Thoracic aorta (tissue), 2 donors: ENCODE measurements at places on chromosomes 5 and 9. TPM values are rescaled to one million over a fixed set of nuclear protein-coding genes. Genes with fewer than 3 reads are reported as not detected.

- DNase-seq, result no peak
Observed at GRCh38 chr5:100603141-100603540, 68.0 kb downstream of the FAM174A start.

NR4A3 gene
- total RNA-seq, result 9.7 TPM

- no peak for DNase-seq
Observed at GRCh38 chr5:132226516-132227234, 978 bp downstream of the P4HA2 start.

- DNase-seq, result no peak
Observed at GRCh38 chr9:69542942-69543704, 129.0 kb downstream of the APBA1 start.

- DNase-seq, result no peak
Observed at GRCh38 chr9:2260417-2261306, 245.5 kb downstream of the SMARCA2 start.

DNA sequence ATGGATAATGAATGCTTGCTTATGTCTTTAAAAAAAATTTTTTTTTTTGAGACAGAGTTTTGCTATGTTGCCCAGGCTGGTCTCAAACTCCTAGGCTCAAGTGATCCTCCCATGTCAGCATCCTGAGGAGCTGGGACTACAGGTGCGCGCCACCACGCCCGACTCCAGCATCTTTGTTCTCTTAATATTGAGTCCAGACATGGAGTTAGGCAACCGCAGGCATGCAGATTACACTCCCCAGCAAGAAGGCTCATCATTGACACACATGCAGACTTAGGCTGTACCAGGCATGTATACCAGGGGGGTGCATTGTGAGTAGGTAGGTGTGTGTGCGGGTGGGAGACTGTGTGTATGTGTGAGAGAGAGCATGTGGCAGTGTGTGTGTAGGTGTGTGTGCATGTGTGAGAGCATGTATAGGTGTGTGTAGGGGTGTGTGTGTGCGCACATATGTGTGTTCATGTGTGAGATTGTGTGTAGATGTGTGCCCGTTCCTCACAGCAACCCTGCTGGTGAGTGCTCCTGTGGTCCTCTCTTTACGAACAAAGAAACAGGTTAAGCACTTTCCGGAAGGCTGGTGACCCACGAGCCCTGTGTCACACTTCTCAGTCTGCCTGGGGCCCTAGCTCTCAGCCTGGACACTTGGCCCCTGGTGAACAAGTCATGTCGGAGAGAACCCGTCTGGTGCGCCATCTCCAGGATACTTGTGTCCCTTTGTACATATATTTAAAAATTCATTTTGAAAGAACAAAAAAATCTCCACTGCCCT is 6.2 kb downstream of the OBP2B start:
- DNase-seq, result no peak

- DNase-seq, result no peak
Observed at GRCh38 chr9:82124090-82124489, 135.5 kb downstream of the SPATA31D1 start.

DNA sequence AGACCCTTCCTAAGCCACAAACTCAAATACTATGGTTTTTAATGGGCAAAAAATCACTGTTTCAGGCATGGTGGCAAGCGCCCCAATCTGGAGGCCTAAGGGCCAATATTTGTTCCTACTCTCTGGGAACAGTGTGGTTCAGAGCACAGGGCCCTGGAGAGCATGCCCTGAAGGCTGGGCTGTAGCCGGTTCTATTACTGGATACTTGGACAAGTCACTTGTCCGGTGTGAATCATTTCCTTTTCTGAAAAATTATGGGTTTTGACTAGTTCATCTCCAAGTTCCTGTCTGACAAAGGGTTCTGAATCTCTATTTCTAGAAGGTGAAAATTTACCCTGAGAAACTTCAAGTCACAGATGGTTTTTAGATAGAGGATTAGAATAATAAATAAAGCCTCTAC is 75.0 kb downstream of the OTULIN start:
- DNase-seq, result no peak

- DNase-seq, result no peak
Observed at GRCh38 chr9:27496135-27496504, 28.0 kb upstream of the IFNK start.

SPARC gene
- total RNA-seq, result 1,851 TPM

ADAMTS2 gene
- total RNA-seq, result 34.4 TPM

CTSV gene
- total RNA-seq, result not detected

GRCh38 chr9:131875828-131876485 is 136.1 kb upstream of the RAPGEF1 start:
- DNase-seq, result no peak

PCDHB13 gene
- total RNA-seq, result 8.0 TPM

DNA sequence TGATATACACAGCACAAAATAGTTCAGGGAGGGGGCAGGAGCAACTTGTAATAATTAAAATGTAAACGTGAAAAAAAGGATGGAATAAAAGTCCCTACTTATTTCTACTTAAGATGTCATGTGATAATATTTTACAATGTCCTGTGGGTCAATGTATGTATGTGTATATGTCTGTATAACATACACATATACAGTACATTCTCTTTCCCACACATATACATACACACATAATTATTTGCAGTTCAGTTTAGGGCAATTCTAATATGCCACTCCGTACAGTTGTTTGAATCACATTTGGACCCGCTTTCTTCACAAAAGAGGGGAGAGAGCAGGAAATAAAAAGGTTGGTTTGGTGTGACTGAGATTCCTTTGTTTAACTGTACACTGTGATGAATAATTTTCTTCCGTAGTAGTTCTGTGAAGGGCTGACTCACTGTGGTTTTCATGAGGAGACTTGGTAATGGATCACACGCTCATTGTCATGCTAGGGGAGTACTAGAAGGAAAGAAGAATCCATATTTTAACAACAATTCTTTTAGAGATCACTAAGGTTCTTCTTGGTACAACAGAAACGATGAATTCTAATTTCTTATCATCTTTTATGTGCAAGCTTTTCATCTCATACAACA is 26.2 kb upstream of the ACOT12 start:
- DNase-seq, result no peak

MXD3 gene
- 11.9 TPM for total RNA-seq

DROSHA gene
- 28.8 TPM for total RNA-seq

GRCh38 chr9:79632060-79632459 is 60.3 kb downstream of the TLE4 start:
- no peak for DNase-seq

DNA sequence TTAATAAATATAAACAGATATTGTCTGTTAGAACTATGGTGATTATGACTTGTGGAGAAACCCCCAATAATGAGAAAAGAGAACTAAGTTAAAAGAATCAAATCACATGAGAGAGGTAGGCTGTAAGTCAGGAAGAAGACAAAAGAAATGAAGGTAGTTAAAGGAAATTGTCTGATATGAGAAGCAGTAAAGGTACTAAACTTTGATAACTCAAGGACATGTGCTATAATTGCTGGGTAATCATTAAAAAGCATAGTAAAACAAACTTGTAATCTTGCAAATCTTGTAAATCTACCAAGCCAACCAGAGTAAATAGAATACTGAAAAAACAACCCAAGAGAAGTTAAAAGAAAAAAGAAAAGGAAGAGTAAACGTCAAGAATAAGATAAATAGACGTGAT is 207.0 kb upstream of the CTNND2 start:
- no peak for DNase-seq

PHYHD1 gene
- 21.1 TPM for total RNA-seq

GRCh38 chr9:135066291-135066690 is 21.2 kb upstream of the OLFM1 start:
- DNase-seq, result no peak

SPAAR gene
- total RNA-seq, result 3.2 TPM

DNA sequence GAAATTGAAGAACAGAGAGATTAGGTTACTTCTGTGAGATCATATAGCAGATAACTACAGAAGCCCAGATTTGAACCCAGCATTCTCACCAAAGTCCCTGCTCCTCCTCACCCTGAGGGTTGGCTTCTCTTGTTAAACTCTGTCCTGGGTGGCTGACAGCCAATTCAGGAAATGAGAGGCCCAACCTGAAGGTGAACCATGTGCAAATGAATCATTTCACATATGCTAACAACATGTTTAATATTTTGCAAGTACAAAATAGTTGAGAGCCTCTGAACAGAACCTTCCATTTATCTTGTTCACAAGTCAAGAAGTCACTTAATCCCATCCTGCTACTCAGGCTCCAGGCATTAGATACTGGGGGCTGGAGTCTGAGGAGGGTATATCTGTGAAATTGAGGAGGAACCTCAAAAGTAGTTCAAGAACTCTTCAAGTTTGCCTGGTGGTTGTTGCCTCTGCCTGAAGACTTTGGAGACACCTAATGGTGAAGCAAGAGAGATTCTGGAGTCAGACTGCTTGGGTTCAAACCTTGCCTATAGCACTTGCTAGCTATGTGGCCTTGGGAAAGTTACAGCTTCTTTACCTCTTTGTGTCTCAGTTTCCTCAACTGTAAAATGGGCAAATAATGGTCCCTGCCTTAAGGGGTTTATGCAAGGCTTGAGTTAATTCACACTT is 564.0 kb downstream of the PSAT1 start:
- no peak for DNase-seq

- DNase-seq, result no peak
Observed at GRCh38 chr9:81077572-81077971, 611.8 kb downstream of the TLE1 start.

DNA sequence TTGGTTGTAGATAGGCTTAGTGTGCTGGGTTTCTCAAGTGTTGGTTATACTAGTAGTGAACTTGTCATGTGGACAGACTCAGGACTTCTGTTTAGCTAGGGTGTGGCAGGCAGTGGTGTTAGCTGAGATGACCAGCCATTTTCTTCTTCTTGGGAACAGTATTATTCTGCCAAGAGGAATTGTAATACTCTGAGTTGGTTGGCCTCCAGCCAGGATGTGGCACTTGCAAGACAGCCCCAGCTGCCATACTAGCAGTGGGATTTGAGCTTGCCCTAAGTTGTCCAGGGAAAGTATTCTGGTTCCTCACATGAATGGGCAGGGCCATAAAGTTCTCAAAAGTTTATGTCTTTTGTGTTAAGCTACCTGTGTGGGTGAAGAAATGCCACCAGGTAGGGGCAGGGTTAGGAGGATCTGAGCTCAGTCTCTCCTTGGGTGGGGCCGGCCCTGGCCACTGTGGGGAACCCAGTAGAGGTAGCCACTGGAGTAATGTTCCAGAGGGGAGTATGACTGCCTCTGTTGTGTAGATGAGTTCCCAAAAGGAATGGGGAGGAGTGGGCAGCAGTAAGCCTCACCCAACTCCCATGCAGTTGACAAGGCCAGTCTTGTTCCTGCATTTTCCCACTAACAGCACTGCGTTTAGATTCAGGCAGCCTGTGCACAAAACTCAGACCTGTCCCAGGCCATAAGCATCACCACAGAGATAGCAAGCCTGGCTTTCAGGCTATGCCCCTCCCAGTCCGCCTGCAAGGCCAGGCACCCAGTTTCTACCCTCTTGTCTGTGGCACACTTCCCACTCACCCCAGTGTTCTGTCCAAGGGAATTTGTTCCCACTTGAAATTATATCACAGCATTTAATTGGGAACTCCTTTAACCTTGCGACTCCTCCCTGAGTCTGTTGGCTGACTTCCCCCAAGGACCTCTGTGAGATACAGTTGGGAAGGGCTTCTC is 250.7 kb downstream of the ANXA1 start:
- no peak for DNase-seq

LOX gene
- total RNA-seq, result 65.2 TPM

PCDHA1 gene
- total RNA-seq, result not detected

DNA sequence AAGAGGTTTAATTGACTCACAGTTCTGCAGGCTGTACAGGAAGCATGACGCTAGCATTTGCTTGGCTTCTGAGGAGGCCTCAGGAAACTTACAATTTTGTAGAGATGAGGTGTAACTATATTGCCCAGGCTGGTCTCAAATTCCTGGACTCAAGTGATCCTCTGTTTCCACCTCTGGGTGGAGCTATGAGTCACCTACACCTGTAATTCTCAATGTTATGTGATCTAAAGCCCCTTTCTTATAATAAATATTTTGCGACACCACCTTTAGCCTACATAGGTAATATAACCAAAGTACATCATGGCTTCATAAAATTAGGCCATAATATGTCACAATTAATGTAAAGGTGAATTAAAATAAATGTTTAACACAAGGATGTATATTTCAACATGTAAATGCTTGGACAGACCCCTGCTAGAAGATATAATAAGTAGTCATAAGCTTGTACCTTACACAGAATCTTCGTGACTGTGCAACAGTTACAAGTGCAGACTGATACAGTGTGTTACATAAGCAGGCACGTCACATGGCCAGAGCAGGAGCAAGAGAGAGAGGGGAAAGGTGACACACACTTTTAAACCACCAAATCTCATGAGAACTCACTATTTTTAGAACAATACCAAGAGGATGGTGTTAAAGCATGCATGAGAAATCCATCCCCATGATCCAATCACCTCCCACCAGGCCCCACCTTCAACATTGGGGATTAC is 29.8 kb upstream of the SPINK4 start:
- no peak for DNase-seq

PCSK1 gene
- 3.2 TPM for total RNA-seq

DNA sequence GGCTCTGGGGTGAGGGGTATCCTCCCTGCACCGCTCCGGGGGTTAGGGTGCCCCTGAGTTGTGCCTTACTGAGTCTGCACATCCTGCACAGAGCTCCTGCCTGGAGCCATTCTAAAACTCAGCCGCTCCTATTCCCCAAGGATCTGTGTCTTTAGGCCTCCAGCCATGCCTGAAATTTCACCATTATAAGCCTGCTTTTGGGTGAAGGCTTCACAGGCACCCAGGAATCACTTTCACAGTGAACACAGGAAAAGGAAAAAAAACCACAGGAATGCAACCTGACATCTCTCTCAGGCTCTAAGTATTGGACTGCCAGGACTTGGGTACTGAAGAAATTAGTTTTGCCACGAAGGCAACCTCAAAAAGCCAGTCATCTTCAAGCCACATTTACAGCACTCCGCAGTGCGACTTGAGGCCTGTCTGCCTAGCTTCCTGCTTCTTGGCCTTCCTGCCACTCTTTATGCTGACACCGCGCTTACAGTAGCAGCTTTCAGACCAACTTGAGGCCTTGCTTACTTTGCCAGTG is 30.9 kb downstream of the GALNT10 start:
- DNase-seq, result no peak

- DNase-seq, result no peak
Observed at GRCh38 chr5:139094154-139095131, 103.7 kb downstream of the SIL1 start.

GRIA1 gene
- total RNA-seq, result 39.0 TPM
